ENCODE measurements at places on chromosomes 6 and 20.
A peak's percentile ranks its signal among the peaks of the same experiment; 100 is the strongest.

GRCh38 chr20:14721926-14722452 lies 384.6 kb upstream of the FLRT3 start:
- no peak for DNase-seq

DNA sequence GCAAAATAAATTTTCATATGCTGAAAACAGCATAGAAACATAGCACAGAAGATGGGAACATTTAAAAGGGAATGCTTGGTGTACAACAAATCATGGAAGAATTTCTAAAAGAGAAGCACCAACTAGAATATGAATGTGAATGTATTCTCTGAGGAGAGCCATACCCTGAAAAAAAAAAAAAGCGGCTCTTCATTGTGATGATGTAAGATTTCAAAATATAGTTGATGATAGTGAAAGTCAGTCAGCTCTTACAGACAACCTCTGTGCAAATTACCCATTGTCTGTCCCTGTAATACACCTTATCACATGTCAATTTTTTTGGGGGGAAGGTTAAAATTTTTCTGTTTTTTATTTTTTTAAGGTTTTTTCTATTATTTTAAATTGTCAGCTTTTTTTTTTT lies 58.6 kb upstream of the PTCHD4 start:
- DNase-seq = no peak

GRCh38 chr6:150004101-150004782 lies 21.1 kb downstream of the RAET1L start:
- no peak for DNase-seq

DNA sequence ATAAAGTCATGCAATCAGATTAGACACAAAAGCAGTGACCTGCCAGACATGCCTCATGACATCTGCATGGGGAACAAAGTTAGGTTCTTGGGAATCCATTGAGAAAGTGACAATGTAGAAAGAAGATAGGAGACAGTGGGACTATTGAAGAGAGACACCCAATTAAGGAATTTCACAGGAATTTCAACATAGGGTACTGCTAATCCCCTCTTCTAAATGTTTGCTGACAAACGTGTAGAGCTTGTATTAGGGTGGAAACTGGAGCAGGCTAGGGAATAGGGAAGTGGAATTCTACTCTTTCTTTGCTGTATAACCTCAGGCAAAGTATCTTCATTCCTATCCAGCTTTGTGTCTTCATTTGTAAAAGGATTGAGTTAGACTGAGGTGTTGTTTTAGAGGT lies 409.4 kb upstream of the SASH1 start:
- no peak for DNase-seq

DNA sequence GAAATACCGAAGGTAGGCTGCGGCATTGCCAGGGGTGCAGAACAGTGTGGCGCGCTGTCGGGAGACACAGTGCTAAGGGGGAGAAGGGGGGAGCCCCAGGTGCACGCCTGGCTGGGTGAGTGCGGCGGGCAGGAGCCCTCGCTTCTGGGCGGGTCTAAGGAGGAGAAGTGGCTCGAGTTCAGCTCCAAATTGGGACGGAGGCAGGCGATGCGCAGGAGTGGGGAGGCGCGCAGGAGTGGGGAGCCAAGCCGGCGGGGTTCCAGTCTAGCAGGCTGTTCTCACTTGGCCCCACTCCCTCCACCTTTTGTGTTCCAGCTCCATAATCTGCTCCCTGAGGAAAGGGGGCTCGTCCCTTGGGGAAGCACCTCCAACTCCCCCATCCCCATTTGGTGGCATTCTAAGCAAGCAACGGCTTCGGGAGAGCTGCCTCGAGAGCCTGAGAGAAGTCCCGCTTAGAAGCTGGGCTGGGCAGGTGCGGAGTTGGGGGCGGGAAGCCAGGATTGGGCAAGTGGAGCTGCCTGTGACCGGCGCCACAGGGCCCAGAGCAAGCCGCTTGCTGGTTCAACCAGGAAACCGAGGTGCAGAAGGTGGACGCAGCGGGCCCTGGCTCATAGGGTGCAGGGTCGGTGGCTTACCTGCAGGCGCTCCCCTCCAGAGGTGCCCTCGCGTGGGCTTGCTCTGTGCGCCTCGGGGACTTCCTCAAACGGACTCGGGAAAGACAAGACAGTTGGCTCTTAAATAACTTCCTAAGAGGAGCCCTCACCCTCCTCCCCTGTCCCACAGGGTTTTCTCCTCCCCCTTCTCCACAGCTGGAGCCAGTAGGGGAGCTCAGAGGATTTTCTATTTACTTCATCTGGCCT lies at the start of gene F13A1:
Gene F13A1, minus strand, starts transcription at position 711 of the 860 bp plus-strand sequence. CDS start 1,998 bp downstream, outside the sequence.
- no peak for DNase-seq

DNA sequence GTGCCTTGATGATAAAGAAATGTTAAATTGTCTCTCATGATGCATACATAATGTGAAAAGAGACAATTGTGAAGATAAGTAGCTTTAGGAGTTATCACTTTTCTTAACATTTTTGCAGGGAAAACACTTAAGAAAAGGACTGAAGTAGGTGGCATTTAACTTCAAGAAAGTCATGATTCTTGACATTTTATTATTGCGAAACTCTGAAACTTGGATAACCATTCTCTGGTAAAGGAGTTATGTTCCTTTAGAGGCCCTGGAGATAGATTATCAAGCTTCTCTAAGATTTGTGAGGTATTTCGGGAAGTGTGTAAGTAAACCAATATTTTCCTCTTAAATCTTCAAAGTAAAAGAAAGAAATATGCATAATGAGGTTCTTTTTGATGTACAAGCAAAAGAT lies 38.5 kb downstream of the HTR1B start:
- no peak for DNase-seq

DNA sequence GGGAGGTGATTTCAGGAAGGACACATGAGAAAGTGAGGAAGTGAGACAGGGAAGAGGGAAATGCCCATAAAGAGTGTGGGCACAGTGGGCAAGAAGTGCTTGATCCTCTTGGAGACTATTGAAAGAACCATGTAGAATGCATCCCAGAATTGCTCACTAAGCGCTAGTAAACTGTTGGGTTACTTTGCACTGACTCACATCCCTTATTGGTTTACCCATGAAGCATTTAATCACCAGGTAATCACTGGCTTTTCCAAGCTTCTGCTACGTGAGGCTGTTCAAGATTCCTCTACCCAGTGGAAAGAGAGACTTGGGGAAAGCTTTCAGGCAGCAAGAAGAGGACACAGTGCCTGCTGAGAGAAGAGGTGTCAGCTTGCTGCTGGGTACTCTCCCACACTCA lies 410.0 kb upstream of the JAG1 start:
- DNase-seq = no peak

GRCh38 chr6:32529697-32530430 lies at the start of gene HLA-DRB5:
Gene HLA-DRB5, minus strand, starts transcription at chr6:32530287. Its CDS starts 63 bp downstream, at chr6:32530224.
- DNase-seq = no peak

GRCh38 chr6:43861212-43861894 lies 91.3 kb downstream of the VEGFA start:
- no peak for DNase-seq

DNA sequence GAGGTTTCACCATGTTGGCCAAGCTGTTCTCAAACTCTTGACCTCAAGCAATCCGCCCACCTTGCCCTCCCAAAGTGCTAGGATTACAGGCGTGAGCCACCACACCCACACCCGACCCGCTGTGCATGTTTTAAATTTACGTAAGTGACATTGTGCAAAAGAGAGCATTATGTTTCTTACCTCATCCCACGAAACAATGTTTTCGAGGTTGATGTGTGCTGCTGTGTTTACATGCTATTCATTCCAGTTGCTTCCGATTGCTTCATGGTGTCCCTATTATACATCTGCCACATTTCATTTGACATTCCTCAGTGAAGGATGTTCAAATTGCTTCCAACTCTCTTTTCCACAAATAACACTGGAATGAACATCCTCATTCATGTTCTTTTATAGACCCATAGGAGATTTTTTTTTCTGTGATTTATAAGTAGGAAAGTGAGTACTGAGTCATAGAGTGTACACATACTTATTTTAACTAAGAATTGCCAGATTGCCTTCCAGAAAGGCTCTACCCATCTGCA lies 403.9 kb upstream of the JARID2 start:
- no peak for DNase-seq

GRCh38 chr6:151452750-151453427 lies 963 bp upstream of the RMND1 start:
- DNase-seq = peak; percentile 61

GRCh38 chr6:106199998-106200397 lies 113.9 kb downstream of the PRDM1 start:
- DNase-seq = no peak
